ENCODE measurements at places on chromosomes 13 and 19.

DNA sequence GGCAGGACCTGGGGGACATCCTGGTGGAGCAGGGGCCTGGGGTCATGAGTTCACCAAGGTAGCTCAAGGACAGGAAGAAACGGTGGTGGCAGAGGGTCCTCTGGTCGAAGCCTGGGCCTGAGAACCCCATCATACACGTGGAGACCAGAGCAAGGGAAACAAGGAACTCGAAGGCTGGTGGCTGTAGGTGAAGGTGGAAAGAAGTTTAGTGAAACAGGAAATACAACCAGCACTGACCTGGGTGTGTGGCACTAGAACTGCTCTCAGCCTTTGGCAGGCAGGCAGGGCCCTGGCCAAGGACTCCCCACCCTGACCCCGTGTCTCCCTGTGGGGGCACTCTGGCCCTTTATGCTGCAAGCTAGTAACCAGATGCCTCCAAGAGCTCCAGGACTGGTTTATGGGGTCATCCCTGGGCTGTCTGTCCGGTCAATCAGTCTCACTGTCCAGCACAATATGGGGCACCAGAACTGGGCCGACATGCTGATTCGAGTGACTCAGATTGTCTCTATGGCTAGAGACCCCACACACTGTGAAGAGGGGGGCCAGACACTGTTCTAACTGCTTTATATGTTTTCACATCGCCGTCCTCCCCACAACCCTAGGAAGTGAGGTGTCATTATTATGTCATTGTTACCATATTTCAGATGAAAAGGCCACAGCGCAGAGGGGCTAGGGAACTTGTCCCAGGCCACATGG is 3.8 kb downstream of the COX6B2 start:
- no peak for DNase-seq

DNA sequence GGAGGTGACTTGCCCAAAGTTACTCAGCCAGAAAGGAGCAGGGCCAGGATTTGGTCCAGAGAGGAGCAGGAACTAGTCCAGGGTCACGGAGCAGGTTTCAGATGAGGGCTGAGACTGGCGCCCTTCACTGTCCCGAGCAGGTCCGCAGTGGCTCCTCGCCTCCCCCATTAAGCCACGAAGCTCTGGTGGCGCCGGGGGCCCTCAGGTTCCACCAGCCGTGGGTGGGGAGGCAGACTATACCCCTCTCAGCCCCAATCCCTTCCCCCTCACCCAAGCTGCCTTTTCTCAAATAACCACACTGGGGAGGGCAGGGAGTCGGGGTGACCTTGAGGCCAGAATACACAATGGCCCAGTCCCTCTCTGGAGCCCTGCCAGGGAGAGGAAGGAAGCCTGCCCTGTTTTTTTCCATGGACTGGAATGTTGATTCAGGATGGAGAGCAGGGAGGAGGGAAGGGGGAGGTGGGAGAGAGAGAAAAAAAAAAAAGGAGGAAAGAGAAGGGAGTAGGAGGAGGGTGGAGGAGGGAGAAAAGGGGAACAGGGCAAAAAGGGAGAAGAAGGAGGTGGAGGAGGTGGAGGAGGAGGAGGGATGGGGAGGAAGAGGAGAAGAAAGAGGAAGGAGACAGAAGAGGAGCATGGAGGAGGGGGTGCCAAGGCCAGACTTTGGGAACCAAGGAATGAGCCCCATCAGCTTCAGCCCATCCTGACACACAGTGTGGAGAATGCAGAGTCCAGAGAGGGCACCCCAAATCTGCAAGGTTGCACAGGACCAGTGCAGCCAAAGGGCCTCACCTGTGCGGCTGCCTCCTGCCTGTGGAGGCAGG is 19.7 kb downstream of the CEACAM16 start:
- DNase-seq: no peak

DNA sequence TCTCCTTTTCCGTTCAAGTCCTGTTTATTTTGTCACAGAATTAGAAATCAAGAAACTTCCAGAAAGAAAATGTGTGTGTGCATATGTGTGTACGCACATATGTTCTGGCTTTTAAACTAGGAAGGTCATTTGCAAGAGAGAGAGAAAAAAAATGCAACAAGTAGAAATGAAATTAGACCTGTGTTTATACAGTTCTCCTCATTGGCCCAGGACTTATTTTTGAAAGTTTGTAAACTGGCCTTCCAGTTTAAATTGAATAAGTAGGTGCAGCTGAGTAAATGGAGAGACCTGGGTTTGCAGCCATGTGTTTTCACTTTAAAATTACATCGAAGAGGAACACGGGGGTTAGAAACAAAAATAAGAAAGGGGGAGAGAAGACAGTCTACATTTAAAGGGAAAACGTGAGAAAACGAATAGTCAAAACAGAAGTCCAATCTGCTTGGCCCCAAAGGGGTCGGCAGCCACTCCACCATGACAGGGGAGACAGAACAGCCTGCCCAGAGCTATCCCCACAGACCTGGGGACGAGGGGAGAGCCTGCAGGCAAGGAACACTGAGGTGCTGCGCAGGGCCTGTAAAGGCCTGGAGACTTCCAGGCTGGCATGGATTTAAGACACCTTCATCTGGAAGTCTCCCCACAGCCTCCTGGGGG is 216.8 kb upstream of the MAB21L1 start:
- DNase-seq: no peak

GRCh38 chr13:101499406-101499805 is 46.9 kb downstream of the ITGBL1 start:
- no peak for DNase-seq

DNA sequence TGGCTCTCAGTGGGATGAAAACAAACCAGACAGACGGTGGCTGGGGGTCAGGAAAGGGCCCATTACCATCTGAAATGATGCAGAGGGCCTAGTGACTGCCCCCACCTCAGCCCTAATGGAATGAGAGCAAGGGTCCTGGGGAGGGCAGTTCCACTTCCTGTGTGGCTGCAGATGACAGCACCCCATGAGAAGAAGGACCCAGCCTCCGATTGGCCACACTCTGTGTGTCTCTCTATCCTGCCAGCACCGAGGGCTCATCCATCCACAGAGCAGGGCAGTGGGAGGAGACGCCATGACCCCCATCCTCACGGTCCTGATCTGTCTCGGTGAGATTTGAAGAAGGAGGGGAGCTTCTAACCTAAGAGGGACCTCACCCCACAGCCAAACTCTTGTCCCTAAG is 498 bp downstream of the LILRB1 start:
- DNase-seq: no peak

GRCh38 chr13:20495087-20496023 is 30.3 kb downstream of the CRYL1 start:
- peak; percentile 45 for DNase-seq

- DNase-seq: no peak
Observed at GRCh38 chr13:114235697-114236096, 1.0 kb downstream of the CDC16 start.

DNA sequence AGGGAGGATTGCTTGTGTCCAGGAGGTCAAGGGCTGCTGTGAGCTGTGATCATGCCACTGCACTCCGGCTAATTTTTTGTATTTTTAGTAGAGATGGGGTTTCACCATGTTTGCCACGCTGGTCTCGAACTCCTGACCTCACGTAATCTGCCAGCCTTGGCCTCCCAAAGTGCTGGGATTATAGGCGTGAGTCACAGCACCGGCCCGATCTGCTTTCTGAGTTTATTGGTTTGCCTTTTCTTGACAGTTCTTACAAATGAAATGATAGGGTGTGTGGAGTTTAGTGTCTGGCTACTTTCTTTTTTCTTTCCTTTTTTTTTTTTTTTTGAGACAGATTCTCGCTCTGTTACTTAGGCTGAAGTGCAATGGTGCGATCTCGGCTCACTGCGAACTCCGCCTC is 848 bp downstream of the C19orf44 start:
- no peak for DNase-seq

- no peak for DNase-seq
Observed at GRCh38 chr19:15936173-15936572, 1.8 kb upstream of the CYP4F11 start.

DNA sequence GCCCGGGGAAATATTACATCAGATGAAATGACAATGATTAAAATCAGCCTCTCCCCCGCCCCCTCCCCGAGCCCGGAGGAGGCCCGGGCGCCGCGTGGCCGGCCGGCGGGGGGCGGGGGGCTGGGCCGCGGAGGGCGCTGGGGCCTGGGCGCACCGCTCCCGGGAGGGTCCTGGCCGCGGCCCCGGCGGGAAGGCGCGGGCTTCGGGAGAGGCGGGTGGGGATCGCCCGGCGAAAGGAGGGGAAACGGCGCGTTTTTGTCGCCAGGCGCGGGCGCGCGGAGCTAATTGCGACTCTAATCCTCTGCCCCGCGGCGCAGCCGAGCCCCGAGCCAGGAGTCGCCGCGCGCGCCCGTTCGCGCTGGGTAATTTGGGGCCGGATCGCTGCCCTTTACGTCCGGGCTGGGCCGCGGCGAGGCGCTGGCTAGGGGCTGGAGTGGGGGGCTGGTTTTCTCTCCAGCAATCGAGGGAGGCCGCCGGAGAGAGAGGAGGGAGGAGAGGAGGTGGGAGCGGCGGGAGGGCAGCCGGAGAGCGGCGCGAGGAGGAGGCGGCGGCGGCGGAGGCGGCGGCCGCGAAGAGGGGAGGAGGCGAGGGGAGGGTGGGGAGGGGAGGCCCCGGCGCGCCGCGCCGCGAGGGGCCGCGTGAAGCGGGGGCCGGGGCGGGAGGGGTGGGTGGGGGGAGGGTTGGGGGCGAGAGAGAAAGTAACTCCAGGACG is at the start of gene KCTD15:
Gene KCTD15 (plus strand): TSS at position 707 of the 712 bp plus-strand sequence. CDS start 3,585 bp downstream, outside the sequence.
- DNase-seq: no peak

GRCh38 chr19:58154287-58154678 is 3.7 kb upstream of the ZNF329 start:
- no peak for DNase-seq

DNA sequence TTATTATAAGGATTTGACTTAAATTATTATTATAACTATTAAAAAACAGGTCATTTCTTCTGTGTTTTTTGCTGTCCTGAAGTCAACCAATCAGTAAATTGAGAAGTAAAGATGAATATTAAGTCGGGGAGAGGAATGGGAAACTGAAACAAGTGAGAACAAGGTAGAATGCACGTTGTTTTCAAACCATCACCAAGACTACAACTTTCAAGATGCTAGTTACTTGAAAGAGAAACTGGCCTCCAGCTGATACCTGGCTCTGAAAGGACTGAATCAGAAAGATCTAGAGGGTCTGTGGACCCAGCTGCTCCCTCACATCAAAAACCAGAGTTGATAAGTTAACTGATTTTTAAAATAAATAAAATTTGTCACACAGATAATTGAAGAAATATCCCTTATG is 1301.5 kb upstream of the ATXN8OS start:
- DNase-seq: no peak

DNA sequence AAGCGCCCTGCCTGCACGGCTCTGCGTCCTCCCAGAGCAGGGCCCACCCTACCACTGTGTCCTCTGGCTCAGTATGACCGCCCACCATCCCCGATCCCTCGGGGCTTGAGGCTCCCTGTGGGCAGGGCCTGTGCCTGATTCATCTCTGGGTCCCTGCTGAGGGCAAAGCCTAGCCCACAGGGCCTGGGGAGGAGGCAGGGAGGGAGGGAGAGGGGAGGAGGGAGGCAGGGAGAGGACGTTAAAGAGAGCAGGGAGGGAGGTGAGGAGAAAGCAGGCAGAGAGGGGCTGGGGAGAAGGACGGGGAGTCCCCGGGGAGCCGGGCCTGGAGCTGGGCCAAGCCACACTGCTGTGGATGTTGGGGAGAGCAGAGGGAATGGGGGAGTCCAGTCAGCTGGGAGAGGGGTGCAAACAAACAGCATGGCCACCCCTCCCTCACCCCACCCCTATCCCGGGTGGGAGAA is 4.0 kb upstream of the ERFL start:
- no peak for DNase-seq

GRCh38 chr13:21549633-21550032 is 54.3 kb downstream of the MICU2 start:
- DNase-seq: no peak

- no peak for DNase-seq
Observed at GRCh38 chr19:7393939-7394730, 45.4 kb downstream of the ARHGEF18 start.

DNA sequence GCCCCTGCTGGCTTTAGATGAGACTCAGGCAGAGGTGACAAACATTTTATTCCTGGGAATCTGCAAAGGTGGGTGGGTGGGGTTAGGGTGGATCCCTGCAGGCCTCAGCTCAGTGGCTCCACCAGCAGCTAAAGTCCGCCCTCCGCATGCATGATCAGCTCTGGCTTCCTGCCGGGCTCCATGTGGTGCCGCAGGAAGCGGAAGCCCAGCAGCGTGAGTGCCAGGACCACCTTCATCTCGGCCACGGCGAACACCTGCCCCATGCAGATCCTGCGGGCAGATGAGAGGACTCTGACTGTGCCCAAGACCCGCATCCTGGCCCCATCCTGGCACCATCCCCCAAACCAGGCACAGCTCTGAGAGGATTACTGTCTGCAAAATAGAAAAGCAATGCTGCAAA is 26.3 kb downstream of the CYP4F2 start:
- DNase-seq: no peak

GRCh38 chr13:111962431-111962891 is 104.5 kb upstream of the SOX1 start:
- no peak for DNase-seq

DNA sequence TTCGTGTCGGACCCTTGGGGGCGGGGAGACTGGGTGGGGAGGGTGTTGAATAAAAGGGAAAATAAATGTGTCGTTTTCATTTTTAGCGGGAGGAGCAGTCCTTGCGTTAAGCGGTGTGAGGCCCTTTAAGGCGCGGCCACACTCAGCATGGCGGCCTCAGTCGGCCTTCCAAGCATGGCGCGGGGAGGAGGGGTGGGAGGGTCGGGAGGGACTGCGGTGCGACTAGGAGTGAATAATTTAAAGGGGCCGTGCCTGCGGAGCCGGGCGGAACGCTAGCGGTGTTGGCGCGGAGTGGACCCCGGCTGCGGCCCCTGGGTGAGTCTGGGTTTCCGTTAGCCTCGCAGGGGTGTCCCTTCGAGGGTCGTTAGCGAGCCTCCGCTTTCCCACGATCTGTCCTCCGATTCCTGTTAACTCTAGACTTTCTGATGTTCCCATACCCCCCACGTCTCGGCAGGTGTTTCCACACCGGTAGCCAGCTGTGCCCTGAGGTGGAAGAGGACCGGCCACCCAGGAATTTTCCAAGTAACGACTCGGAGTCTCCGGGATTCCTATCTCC is 1.5 kb upstream of the PNPLA6 start:
- peak; percentile 73 for DNase-seq

DNA sequence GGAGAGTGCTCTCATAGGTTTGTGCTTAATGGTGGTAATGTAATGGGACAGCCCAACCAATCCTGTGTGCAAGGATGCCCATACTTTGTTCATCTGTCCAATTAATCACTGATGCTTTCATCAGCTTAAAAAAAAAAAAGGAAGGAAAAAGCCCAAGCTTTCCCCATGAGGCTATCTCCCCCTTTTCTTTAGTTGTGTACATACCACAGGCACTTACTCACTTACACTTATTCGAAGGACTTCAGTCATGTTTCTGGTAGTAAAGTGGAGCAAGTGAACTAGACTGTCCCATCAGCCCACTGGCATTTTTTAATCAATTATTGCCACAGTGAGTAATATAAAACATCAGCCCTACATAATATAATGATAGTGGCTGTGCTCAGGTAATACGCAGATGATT is 183.5 kb upstream of the UFM1 start:
- no peak for DNase-seq

- no peak for DNase-seq
Observed at GRCh38 chr13:25840261-25840660, 211.6 kb downstream of the SHISA2 start.

DNA sequence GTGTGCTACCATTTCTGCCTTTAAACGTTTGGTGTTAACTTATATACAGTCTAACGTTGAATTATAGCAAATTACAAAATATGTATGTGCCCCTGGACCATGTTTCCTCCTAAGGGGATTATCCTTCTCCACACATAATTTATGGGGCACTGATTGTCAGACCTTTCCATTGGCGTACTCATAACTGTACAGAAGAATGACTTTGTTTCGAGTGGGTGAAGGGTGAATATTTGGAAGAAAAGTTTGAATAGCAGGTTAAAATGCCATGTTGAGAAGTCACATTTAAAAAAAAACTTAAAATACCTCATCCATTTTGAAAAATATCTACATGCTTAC is 58.8 kb downstream of the SLC10A2 start:
- no peak for DNase-seq
